ENCODE measurements at places on chromosomes 5 and 9.
A peak's percentile ranks its signal among the peaks of the same experiment; 100 is the strongest.

GRCh38 chr5:40442346-40442745 lies 237.4 kb upstream of the PTGER4 start:
- DNase-seq, result no peak

- DNase-seq, result no peak
Measured at GRCh38 chr5:50922942-50923767, 256.7 kb downstream of the PARP8 start.

GRCh38 chr9:136865768-136866103 lies 372 bp downstream of the EDF1 start:
- no peak for DNase-seq

GRCh38 chr9:81635521-81636254 lies 53.7 kb downstream of the TLE1 start:
- peak; percentile 34 for DNase-seq

- no peak for DNase-seq
Measured at GRCh38 chr5:58507715-58508114, 16.5 kb downstream of the GAPT start.

DNA sequence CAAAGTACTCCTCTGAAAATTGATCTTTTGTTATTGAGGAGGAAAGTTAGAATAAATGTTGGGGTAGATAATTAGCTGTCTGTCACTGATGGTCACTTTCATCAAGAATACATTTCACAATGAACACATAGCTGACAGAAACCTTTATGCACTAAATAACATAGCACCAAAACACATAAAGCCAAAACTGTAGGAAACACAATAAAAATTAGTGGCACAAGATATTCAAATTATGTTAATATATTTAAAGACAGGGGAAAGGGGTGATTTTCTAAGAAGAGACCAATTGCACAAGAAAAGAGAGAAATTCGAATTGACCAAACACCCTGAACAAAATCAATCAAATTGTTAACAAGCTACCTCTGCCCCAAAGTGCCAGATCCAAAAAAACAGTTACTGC lies 89.7 kb downstream of the AK8 start:
- no peak for DNase-seq
